Nephron progenitor cell (in vitro differentiated cells): ENCODE measurements at places on chromosomes 7 and 10.

- no peak for DNase-seq
- H3K36me3 ChIP-seq, result no peaks in the 10 kb centered on the region
- H3K4me3 ChIP-seq, result no peak overlapping the region
- no peak overlapping the region for H3K27ac ChIP-seq
- peaks cover 51% of the 10 kb centered on the region for H3K4me1 ChIP-seq
Measured at GRCh38 chr7:44222074-44222473, 21.3 kb downstream of the YKT6 start.

- no peak overlapping the region for H3K4me3 ChIP-seq
- no peaks in the 10 kb centered on the region for H3K27me3 ChIP-seq
- H3K27ac ChIP-seq, result peak overlapping the region; percentile 44
- H3K4me1 ChIP-seq, result peaks cover 6% of the 10 kb centered on the region
- H3K36me3 ChIP-seq, result peaks cover 17% of the 10 kb centered on the region
Measured at GRCh38 chr7:127776776-127777386, 124.9 kb downstream of the SND1 start.

DNA sequence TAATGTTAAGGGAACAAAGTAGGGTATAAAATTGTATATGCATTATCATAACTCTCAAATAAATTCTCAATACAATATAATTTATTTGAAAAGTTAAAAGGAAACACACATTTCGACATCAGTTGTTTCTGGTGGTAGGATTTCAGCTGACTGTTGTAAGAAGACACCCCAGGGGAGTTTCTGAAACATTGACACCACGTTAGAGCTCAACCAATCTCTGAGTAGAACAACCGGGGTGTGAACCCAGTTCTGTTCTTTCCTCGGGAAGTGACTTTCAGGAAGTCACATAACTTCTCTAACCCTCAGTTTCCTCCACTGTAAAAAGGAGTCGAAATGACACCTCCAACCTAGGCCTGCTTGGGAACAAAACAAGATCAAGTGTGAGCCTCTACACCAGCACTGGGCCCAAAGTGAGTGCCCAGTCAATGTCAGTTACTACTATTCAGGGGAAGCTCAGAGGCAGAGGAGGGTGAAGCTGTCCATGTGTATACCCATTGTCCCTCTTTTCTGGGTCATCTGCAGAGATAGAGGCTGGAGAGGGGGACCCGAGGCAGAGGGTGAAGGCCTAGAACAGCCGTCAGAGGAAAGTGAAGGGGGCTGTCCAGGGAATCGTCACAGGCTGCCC lies 67.1 kb downstream of the AOAH start:
- H3K4me1 ChIP-seq, result peaks cover 98% of the 10 kb centered on the region
- H3K27me3 ChIP-seq, result peaks cover 2% of the 10 kb centered on the region
- DNase-seq, result no peak
- H3K36me3 ChIP-seq, result no peaks in the 10 kb centered on the region
- peak overlapping the region; percentile 24 for H3K4me3 ChIP-seq

DNA sequence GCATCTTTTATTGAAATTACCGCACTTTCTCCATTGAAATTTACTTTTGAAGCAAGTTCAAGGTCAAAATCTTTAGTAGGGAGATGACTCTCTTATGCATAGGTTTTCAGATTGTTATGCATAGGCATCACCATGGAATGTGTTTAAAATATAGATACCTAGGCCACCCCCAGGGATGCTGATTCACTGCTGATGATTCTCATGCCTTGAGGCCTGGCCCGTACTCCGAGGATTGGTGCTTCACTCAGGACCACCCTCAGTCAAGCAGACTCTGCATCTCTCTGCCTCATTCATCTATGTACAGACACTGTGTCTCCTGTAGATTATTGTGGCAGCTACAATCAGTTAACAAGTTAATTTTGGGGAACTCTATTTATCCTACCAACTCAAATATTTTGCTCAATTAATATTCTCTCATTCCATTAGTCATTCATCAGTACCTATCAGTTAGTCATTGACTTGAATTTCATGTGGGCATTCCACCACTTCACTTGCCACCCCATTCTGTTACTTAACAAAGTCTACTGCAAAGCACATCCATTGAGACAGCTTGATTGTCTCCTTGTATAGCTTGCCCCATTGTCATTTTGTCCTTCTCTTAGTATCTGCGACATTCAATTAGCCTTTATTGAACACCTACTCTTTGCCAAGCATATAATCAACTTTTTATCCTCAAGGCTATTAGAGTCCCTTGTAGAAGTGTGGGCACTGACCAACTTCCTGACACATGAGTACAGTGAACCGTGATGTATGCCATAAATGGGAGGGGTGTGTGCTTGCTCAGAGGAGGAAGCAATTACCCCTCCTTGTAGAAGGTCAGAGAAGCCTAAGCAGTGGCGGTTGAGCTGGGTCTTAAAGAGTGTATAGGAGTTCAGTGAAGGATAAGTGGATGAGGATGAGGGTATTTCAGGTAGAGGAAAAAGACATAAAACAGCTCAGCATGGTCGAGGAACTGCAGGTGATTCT lies 255.6 kb upstream of the BMPER start:
- DNase-seq, result no peak
- H3K27me3 ChIP-seq, result peaks cover 2% of the 10 kb centered on the region
- no peak overlapping the region for H3K27ac ChIP-seq
- peaks cover 60% of the 10 kb centered on the region for H3K4me1 ChIP-seq
- no peak overlapping the region for H3K4me3 ChIP-seq

DNA sequence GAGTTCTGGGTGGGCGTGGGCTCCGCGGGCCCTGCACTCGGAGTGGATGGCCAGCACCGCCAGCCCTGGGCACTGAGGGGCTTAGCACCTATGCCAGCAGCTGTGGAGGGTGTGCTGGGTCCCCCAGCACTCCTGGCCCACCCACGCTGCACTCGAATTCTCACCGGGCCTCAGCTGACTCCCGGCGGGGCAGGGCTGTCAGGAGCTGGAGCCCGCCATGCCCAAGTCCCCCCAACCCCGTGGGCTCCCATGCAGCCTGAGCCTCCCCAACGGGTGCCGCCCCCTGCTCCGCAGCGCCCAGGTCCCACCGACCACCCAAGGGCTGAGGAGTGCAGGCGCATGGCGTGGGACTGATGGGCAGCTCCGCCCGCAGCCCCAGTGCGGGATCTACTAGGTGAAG lies 93.1 kb downstream of the SLC25A13 start:
- no peak overlapping the region for H3K4me3 ChIP-seq
- no peaks in the 10 kb centered on the region for H3K4me1 ChIP-seq
- H3K36me3 ChIP-seq, result peaks cover 59% of the 10 kb centered on the region
- no peak for DNase-seq

- peaks cover 27% of the 10 kb centered on the region for H3K4me1 ChIP-seq
- H3K36me3 ChIP-seq, result peaks cover 49% of the 10 kb centered on the region
- no peak overlapping the region for H3K4me3 ChIP-seq
- peak overlapping the region; percentile 52 for H3K27ac ChIP-seq
Measured at GRCh38 chr7:148772297-148773089, 73.8 kb downstream of the CUL1 start.

GRCh38 chr10:55740110-55740509 lies 620.9 kb downstream of the ZWINT start:
- H3K27ac ChIP-seq, result no peak overlapping the region
- H3K36me3 ChIP-seq, result no peaks in the 10 kb centered on the region
- H3K27me3 ChIP-seq, result no peaks in the 10 kb centered on the region
- no peak for DNase-seq
- H3K4me3 ChIP-seq, result no peak overlapping the region

DNA sequence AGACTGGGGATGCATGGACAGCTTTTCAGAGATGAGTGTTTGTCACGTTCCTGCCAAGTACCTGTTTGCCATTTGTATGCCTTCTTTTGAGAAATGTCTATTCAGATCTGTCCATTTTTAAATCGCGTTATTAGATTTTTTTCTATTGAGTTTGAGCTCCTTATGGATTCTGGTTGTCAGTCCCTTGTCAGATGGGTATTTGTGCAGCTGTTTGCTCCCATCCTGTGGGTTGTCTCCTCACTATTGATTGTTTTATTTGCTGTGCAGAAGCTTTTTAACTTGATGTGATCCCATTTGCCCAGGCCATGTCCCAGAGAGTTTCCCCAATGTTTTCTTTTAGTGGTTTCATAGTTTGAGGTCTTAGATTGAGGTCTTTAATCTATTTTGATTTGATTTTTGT lies 5.5 kb upstream of the PRKAR1B start:
- DNase-seq, result no peak
- peaks cover 21% of the 10 kb centered on the region for H3K4me1 ChIP-seq
- no peak overlapping the region for H3K27ac ChIP-seq
- no peak overlapping the region for H3K4me3 ChIP-seq

- no peaks in the 10 kb centered on the region for H3K4me1 ChIP-seq
- H3K27me3 ChIP-seq, result peaks cover 3% of the 10 kb centered on the region
- no peak for DNase-seq
- H3K36me3 ChIP-seq, result no peaks in the 10 kb centered on the region
- H3K4me3 ChIP-seq, result no peak overlapping the region
- no peak overlapping the region for H3K27ac ChIP-seq
Measured at GRCh38 chr7:55326081-55326835, 38.9 kb upstream of the LANCL2 start.

DNA sequence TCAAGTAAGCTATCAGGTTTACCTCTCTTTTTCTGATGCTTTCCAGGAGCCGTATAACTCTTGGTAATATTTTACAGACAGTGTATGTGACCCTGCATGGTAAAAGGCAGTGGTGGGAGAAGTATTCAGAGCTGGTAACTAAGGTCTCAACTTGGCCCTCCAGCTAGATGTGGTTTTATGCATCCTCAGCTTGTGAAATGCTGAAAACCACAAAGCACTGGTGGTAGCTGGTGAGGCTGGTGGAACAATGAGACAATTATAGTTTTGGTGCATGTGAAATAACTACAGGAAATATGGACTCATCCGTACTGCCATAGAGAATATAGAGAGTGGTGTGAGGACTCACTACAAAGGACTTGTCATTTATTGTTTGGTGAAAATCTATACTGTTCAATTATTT lies 383.0 kb upstream of the PCDH15 start:
- H3K36me3 ChIP-seq, result no peaks in the 10 kb centered on the region
- H3K4me3 ChIP-seq, result no peak overlapping the region
- H3K27ac ChIP-seq, result no peak overlapping the region
- no peak for DNase-seq

DNA sequence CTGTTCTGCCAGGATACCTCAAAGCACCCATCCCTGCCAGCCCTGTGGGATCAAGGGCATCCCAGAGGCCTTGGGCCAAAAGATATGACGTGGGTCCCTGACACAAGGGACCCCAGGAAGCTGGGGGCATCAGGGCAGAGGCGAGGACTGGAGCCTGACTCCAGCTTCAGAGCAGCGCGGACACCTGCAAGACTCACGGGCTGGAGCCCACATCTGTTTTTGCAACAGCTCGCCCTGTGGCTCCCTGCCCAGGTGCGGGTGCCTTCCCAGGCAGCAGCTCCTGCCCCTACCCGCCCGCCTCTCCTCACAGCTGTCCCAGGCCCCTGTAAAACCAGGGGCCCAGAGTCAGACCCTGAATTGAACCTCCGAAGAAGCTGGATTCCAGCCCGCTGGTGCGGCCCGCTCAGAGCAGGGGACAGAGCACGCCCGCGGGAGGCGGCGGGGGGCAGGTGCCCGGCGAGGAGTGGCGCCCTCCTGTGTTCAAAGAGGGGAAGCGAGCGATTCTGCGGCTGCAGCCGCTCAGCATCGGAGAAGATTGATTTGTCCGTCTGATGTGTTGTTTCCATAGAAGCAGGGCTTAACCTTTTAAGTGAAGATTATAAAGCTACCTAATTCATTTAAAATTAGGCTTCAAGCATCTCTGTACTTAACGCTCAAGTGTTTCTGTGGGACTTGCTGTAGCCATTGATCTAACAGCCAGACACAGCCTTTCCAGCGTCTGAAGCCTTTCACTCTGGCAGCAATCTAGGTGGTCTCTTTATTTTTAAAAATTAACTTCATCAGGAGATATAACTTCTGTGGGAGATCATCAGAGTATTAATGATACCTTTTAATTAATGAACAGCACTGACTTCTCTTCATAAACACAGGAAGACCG lies 88.4 kb downstream of the BEND7 start:
- H3K36me3 ChIP-seq, result peaks cover 6% of the 10 kb centered on the region
- no peak overlapping the region for H3K27ac ChIP-seq
- peaks cover 61% of the 10 kb centered on the region for H3K4me1 ChIP-seq
- H3K4me3 ChIP-seq, result peak overlapping the region; percentile 79
- peak; percentile 81 for DNase-seq
- peaks cover 48% of the 10 kb centered on the region for H3K27me3 ChIP-seq

DNA sequence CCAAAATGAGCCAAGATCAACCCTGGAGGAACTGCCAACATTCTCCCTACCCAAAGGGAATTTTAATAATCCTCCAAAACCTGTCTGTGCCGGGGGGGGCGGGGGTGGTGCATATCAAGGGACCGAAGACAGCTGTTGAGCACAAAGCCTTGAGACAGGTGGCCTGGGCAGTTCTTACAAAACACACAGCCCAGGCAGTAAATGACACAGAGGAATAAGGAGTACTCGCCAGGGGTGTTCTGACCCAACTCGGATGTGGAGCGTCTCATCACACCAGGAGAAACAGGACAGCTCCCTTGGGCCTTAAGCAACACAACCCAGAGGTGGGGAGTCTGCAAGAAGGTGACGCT lies 35.6 kb downstream of the PLAC9 start:
- DNase-seq, result no peak
- peaks cover 7% of the 10 kb centered on the region for H3K36me3 ChIP-seq
- no peak overlapping the region for H3K4me3 ChIP-seq
- no peak overlapping the region for H3K27ac ChIP-seq
- peaks cover 40% of the 10 kb centered on the region for H3K4me1 ChIP-seq

DNA sequence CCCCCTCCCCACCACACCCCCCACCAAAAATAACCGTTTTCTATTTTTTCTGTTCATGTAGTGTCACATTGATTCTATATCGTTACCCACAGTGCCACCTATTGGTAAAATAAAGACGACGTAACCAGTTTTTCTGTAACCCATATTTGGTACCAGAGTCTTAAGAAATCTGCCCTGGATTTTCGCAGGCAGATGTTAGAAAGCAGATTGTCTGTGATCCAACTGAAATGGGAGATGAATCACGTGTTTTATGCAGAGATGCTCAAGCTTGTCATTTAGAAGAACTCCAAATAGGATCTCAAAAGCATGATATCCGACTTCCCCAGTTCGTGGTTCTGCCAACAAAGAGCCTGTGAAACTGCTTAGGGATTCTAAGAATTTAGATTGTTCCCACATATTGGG lies 261.1 kb upstream of the CSTF2T start:
- H3K4me1 ChIP-seq, result peaks cover 4% of the 10 kb centered on the region
- H3K4me3 ChIP-seq, result no peak overlapping the region
- DNase-seq, result peak; percentile 10
- H3K27ac ChIP-seq, result no peak overlapping the region
- no peaks in the 10 kb centered on the region for H3K27me3 ChIP-seq

DNA sequence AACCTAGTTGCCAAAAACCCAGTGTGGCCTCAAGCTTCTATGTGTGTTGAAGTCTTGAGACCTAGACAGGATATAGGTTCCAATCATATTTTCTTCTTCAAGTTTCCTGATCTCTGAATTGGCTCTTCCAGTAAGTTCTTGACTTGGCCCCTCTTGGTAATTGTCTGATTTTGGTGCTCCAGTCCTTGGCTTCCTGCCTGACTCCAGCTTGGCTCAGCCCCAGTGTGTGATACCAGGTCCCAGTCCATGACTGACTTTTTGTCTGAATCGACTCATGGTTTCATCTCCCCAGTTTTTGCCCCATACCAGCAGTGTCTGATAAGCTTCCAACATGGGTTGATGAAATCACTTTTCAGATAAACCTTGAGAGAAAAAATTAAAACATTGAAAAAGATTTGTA lies 72.3 kb downstream of the FAS start:
- peaks cover 8% of the 10 kb centered on the region for H3K4me1 ChIP-seq
- DNase-seq, result no peak
- no peaks in the 10 kb centered on the region for H3K27me3 ChIP-seq
- H3K27ac ChIP-seq, result no peak overlapping the region
- H3K36me3 ChIP-seq, result no peaks in the 10 kb centered on the region
- H3K4me3 ChIP-seq, result no peak overlapping the region
